Stimulated activated CD8-positive, alpha-beta memory T cell treated with anti-CD3 and anti-CD28 coated beads, Interleukin-4, amount 100 ng/mL, for 24 hours (primary cell): ENCODE measurements at places on chromosomes 11 and 22.

- DNase-seq: no peak
These were observed 21.2 kb upstream of the TP53AIP1 start for GRCh38 chr11:128963744-128964325.

GRCh38 chr11:11215058-11215815 lies 137.8 kb downstream of the CSNK2A3 start:
- no peak for DNase-seq

GRCh38 chr11:133951327-133952198 lies 5.2 kb downstream of the IGSF9B start:
- no peak for DNase-seq

DNA sequence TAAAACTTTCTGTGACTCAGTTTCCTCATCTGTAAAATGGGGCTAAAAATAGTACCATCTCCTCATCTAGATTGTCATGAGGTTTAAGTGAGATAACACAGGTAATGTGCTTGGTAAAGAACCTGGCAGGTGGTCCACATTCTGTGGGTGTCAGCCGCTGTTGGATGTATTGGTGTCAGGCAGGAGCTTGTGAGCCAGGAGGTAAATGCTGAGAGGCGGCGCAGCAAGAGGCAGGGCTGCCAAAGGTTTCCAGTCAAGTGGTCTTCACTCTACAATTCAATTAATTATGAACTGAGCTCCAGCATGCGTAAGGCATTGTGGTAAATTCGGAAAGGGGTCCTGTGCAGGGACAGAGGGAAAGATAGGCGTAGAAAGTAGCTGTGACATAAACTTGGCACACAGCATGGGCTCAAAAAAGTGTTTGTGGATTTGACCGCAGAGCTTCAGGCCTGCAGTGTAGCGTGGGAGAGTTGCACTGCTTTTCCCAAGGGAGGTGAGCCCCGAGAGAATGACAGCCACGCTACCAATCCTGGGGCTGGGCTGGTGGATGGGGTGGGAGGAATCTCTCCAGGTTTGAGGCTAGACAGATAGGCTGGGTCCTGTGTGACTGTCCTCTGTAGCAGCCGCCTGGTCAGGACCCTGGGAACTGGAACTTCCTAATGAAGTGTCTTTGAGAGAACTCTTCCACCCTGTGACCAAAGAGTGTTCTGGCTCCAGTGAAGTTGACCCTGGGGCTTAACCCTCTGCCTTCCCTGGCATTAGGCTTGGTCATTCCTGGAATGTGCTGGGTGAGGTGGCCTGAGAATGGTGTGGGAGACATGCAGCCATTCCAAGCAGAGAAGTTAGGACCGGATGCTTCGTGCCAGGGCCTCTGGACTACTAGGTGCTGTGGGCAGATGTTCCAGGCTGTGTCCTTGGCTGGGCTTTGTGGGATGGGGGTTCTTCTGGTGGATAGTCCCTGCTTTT lies 122.4 kb downstream of the FEZ1 start:
- DNase-seq: no peak

DNA sequence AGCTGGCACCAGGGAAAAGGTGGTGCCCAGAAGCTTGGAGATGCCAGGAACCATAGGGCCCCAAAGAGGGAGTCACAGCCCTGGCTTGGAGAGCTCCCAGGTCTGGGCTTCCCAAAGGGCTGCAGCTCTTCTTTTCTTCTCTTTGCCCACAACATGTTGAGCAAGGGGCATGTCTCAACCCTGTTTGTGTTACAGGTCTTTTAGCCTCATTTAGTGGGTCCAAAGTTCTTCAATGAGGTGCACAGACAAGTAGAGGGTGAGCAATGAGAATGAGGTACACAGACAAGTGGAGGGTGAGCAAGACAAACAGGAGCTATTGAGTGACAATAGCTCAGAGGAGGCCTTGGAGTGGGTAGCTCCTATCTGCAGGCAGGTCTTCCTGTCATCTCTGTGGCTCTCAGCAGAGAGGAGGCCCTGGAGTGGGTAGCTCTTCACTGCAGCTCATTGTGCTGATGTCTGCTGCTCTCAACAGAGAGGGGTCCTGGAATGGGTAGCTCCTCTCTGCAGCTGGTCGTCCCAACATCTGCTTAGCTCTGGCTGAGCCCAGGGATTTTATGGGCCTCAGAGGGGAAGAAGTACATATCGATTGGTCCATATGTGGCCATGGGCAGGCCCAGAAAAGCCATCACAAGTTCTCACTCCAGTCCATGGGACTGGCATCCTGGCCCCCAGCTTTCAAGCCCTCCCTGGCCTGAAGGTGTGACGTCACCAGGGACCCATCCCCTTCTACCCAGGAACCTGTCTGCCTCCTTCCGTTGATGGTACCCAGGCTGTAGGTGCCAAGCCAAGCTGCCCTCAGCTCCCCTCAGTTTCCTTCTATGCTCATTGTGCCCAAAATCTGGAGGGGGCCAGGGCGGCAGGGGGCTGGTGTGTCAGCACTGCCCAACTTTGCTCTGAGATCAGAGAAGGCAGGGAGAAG lies 34.9 kb downstream of the WBP2NL start:
- DNase-seq: no peak

GRCh38 chr11:75154646-75155569 lies 4.0 kb downstream of the SLCO2B1 start:
- no peak for DNase-seq

DNA sequence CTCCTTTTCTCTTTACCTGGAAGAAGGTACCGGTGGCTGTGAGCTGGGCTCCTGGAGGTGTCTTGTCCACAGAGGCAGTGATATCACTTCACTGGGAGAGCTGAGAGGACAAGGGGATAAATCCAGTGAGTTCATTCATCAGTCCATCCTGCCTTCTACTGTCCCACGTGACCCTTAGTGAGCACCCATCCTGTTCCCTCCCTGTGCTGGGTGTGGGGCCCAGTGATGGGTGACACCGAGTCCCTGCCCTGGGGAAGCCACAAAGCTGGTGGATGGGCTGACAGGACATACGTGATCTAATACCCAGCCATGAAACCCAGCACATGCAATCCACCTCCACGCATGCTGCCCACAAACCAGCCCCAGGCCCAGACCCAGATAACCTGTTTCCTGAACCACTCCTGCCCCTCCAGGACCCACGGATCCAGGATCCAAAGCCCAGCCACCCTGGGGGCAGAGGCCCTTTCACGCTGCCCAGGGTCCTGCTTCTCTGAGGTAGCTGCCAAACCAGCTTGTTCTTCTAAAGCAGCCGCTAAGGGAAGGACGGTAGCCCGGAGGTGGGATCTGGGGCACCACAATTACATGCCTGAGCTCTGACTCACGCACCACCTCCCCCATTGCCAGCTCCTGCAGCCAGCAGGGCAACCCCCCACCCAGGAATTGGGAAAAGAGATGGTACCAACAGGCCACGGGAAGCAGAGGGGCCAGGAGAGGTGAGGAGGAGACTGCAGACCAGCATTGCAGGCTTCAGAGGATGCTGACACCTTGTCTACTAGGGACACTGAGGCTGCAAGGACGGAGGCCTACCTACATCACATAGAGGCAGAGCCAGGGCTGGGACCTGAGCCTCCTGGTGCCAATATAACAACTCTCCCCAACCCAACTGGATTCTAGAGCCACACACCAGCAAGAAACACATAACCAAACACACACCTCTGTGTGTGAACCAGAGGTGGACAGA lies 35.2 kb downstream of the GDPD5 start:
- no peak for DNase-seq

- no peak for DNase-seq
These were observed 10.5 kb downstream of the UCP2 start for GRCh38 chr11:73972187-73972586.

DNA sequence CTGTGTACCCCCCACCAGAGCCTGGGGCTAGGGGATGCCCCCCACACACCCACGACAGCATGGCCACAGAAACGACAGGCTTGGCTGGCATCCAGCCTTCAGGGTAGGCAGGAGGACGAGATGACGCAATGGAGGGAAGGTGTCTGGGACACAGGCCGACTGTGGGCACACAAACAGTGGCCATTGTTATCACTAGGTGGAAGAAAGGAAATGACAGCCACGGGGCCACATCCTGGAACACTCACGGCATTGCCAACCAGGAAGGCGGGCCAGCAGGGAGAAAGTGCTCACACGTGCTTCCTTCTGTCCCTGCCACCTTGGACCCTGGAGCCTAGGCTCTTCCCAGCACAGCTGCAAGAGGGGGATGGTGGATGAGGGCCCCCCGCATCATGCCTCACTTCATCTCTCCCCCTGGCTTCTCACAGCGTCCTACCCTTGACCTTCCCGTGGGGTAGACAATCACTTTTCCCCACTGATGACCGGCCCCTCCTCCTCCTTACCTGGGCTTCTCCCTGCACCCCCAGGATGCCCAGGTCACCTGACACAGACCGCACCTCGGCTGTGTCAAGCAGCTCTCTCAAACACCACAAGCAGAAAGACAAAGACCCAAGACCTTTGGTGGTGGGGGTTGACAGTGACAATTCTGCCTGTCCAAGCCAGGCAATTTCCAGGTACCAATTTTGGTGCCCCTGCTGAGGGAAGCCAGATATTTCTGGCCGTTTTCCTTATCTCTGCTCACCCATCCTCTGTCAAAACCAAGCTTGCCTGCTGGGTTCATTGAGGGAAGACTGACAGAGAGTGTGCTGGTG lies 8.6 kb downstream of the PLA2G6 start:
- DNase-seq: peak; percentile 38

GRCh38 chr22:27004434-27004833 lies 347.0 kb downstream of the MIAT start:
- DNase-seq: no peak

DNA sequence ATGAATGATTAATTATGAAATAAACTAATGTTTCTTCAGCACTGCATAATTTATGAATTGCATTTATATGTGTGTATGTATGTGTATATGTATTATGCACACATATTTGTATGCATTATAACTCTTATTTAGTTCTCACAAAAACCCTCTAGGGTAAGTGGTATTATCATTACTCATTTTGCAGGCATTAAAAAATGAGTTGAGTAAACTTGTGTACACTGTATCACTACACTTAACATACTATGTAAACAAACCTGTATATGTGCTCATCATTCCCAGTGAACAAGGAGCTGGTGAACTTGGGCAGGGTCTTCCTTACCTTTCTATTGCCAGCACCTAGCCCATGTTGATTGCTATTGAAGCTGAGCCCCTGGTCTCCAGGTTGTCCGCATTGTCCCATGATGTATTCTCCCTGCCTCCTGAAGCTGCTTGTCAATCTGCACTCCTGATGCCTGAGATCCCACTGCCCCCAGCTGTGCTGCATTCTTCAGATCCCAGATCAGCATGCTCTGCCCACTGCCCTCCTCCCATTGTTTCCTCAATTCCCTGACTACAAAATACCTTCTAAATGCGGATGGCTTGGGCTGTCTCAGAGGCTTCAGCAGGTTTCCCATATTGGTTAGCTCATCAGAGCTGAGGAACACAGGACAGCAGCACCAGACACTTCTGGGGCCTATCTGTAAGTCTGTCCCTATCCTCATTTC lies 267.9 kb upstream of the SESN3 start:
- no peak for DNase-seq

- DNase-seq: no peak
These were observed 56.2 kb downstream of the NAV2 start for GRCh38 chr11:19768815-19769214.

GRCh38 chr11:70675697-70676374 lies 277.5 kb downstream of the CTTN start:
- no peak for DNase-seq

DNA sequence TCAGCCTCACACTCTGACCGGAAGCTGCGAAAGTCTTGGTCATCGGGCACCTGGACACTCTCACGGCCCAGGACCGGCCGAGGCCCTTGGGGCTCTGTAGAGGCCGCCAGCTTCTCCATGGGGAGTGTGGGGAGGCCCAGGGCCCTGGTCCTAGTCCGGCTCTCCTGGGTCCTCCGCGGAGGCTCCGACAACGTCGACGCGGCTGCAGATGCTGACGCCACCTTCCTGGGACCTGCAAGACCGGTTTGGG lies 12.9 kb downstream of the STARD10 start:
- no peak for DNase-seq

- no peak for DNase-seq
These were observed 1.3 kb upstream of the ZDHHC8 start for GRCh38 chr22:20130319-20130718.

GRCh38 chr22:38416621-38417251 lies 38.3 kb downstream of the KCNJ4 start:
- no peak for DNase-seq

GRCh38 chr11:14748090-14748489 lies 104.5 kb downstream of the PDE3B start:
- DNase-seq: no peak

- DNase-seq: no peak
These were observed 36.9 kb upstream of the CD82 start for GRCh38 chr11:44528581-44528980.

GRCh38 chr22:48644108-48644507 lies 1183.6 kb downstream of the BRD1 start:
- no peak for DNase-seq

DNA sequence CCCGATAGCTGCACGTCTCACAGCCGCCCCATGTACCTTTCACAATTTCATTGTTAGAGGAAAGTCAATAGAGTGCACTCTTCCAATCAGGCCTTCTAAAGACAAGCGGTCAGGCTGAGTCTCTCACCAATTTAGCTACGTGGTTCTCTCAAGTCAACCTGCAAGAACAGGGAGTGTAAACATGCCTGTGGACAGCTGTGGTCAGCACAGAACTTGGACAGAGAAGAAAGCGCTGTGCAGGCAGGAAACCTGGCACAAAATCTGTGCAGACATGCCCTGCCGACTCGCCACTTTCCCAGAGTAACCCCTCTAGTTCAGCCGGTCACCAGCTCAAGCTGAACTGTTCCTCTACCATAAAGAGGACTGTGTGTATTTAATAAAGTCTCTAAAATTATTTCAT lies 39.5 kb downstream of the CHKA start:
- DNase-seq: no peak

- no peak for DNase-seq
These were observed 11.5 kb upstream of the TBC1D22A start for GRCh38 chr22:46750863-46751443.

GRCh38 chr22:23223569-23224317 lies 43.4 kb downstream of the BCR start:
- DNase-seq: no peak

DNA sequence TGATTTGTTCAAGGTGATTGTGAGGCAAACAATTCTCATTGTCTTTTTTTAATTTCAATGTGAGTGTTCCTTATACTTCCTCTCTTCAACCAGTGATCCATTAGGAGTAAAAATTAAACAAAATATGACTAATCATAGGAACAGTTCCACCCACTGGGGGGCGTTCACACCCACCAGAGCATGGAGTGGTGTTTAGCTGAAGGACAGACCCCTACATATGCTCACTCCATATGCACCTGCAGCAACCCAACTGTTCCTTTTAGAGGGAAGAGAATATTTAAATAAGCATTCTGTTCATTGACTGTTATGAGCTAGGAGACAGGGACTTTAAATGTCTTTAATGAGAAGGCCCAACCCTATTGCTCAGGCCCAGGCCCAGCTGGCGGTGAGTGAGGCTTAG lies 78.7 kb upstream of the DRD2 start:
- no peak for DNase-seq

- DNase-seq: no peak
These were observed 101.0 kb downstream of the SNX19 start for GRCh38 chr11:130815097-130815802.

- DNase-seq: no peak
These were observed 84.3 kb downstream of the IGLL1 start for GRCh38 chr22:23495614-23496444.

GRCh38 chr22:17334059-17334458 lies 35.2 kb upstream of the CECR2 start:
- no peak for DNase-seq

GRCh38 chr11:110128161-110128560 lies 35.0 kb downstream of the ZC3H12C start:
- DNase-seq: no peak
